ENCODE measurements at places on chromosomes 4 and X. TPM values are rescaled to one million over a fixed set of nuclear protein-coding genes. Genes with fewer than 3 reads are reported as not detected.

The TGIF2LX gene
- total RNA-seq = not detected

The AFM gene
- not detected for total RNA-seq

The ZBTB49 gene
- 2.9 TPM for total RNA-seq

The FAM9B gene
- not detected for total RNA-seq

The UGT2A3 gene
- total RNA-seq = not detected

The INTU gene
- total RNA-seq = 6.3 TPM

The SLC10A6 gene
- total RNA-seq = 0.33 TPM

The BMP3 gene
- total RNA-seq = under 0.01 TPM

The STARD8 gene
- 7.3 TPM for total RNA-seq

The HTRA3 gene
- total RNA-seq = 7.7 TPM

The TCEAL6 gene
- total RNA-seq = not detected

The TLR2 gene
- total RNA-seq = 0.58 TPM

The UNC5C gene
- 2.5 TPM for total RNA-seq

The CDKL5 gene
- total RNA-seq = 3.1 TPM

The MAGIX gene
- 2.8 TPM for total RNA-seq

The OCIAD2 gene
- 12.8 TPM for total RNA-seq

The VSIG4 gene
- not detected for total RNA-seq

The NAA11 gene
- total RNA-seq = not detected

The PPP1R3F gene
- total RNA-seq = 14.9 TPM

The PHOX2B gene
- total RNA-seq = not detected

The PNMA6F gene
- not detected for total RNA-seq

The SYTL5 gene
- 2.8 TPM for total RNA-seq

Measured in smooth muscle cell of trachea (primary cell).